ENCODE measurements at places on chromosomes 5 and 9.

- no peak for DNase-seq
Measured at GRCh38 chr5:5293029-5293428, 129.4 kb upstream of the ICE1 start.

DNA sequence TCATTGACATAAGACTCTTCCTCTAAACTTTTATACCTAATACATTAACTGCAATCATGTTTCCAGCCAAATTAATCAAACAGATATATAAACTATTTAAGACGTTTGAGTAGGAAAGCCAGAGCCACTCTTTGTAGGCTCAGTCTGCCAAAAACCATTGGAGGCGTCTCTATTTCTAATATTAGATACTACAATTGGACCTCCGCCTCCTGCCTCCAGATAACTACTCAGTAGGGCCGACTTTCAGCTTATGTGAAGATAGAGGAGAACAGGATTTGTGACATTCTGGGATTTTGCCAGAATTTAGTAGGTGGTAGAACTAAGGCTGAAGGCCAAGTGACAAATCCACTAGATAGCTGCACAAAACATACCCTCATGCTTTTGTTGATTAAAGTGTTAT is 463.0 kb downstream of the CETN3 start:
- DNase-seq, result no peak

DNA sequence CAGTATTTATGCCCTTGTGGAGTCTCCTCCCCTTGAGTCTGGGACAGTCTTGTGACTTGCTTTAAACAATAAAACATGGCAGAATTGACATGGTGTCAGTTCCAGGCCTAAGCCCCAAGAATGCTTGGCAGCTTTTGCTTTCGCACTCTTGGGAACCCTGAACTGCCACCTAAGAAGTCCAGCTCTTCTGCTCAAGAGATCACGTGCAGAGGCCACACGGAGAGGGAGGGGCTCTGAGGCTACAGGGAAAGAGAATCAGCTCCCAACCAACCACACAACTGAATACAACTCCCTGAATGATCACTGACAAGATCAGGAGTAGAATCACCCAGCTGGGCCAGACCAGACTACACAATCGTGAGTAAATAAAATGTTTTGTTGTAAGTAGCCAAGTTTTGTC is 97.6 kb downstream of the MED27 start:
- no peak for DNase-seq

DNA sequence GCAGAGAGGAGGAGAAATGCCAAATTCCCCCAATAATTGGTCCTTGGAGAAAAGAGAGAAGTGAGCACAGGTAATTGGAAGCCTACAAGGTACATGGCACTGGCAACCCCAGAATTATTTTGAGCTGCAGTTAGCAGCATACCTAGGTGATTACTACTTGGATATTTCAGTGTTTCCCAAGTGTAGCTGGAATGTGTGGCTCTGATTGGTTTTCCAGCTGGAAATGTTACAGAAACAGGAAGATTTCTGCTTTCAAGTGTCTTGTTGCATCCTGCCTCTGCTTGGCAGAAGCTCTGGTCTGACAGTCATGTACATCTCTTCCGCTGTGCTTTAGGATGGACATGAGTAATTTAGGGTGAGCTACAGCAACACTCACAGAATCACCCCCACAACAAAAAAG is 262.1 kb downstream of the ENC1 start:
- no peak for DNase-seq
